ENCODE measurements at places on chromosomes 2 and 18. TPM values are rescaled to one million over a fixed set of nuclear protein-coding genes. Genes with fewer than 3 reads are reported as not detected.

- H3K36me3 ChIP-seq, result peaks cover 85% of the 10 kb centered on the region
- no peaks in the 10 kb centered on the region for H3K27me3 ChIP-seq
- peak overlapping the region; percentile 56 for H3K27ac ChIP-seq
- H3K4me1 ChIP-seq, result peaks cover 86% of the 10 kb centered on the region
- no peak overlapping the region for H3K4me3 ChIP-seq
- peak; percentile 82 for DNase-seq
These were observed 39.2 kb downstream of the BIN1 start for GRCh38 chr2:127067620-127068350.

- peaks cover 3% of the 10 kb centered on the region for H3K4me1 ChIP-seq
- H3K4me3 ChIP-seq, result no peak overlapping the region
- H3K27me3 ChIP-seq, result peaks cover 11% of the 10 kb centered on the region
- H3K36me3 ChIP-seq, result no peaks in the 10 kb centered on the region
- DNase-seq, result no peak
These were observed 129.7 kb downstream of the IRS1 start for GRCh38 chr2:226669905-226670304.

GRCh38 chr2:133504566-133505505 is 63.4 kb downstream of the NCKAP5 start:
- no peaks in the 10 kb centered on the region for H3K36me3 ChIP-seq
- H3K4me1 ChIP-seq, result peaks cover 10% of the 10 kb centered on the region
- DNase-seq, result peak; percentile 49
- peak overlapping the region; percentile 6 for H3K27ac ChIP-seq
- no peaks in the 10 kb centered on the region for H3K27me3 ChIP-seq

The ARL4C gene
- 4.0 TPM for polyA plus RNA-seq

- peak; percentile 52 for DNase-seq
- no peak overlapping the region for H3K4me3 ChIP-seq
- H3K36me3 ChIP-seq, result no peaks in the 10 kb centered on the region
- H3K4me1 ChIP-seq, result no peaks in the 10 kb centered on the region
- H3K27me3 ChIP-seq, result no peaks in the 10 kb centered on the region
- H3K27ac ChIP-seq, result no peak overlapping the region
These were observed 27.4 kb downstream of the TFPI start for GRCh38 chr2:187526792-187527191.

DNA sequence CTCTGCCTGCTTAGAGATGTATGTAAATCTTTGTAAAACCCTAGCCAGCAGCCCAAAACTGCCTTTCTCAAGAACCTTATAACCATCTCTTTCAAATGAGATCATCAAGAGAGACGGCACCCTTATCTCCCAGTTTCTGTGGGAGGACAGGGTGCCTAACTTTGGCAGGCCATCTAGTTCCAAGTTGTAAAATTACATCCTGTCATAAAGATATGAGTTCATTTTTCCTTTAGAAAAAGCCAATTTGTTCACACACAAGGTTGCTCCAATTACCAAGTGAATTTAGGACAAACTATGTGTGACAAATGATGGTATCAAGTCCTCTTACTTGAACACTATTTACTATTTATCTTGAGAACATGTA is 65.3 kb downstream of the MEMO1 start:
- no peak for DNase-seq
- H3K36me3 ChIP-seq, result peaks cover 2% of the 10 kb centered on the region
- H3K4me1 ChIP-seq, result no peaks in the 10 kb centered on the region
- H3K27me3 ChIP-seq, result no peaks in the 10 kb centered on the region

All from muscle of leg (tissue), 16 donors.